GM12878 (cell line): ENCODE measurements at places on chromosomes 7 and 10. TPM values are rescaled to one million over a fixed set of nuclear protein-coding genes. Genes with fewer than 3 reads are reported as not detected.

DNA sequence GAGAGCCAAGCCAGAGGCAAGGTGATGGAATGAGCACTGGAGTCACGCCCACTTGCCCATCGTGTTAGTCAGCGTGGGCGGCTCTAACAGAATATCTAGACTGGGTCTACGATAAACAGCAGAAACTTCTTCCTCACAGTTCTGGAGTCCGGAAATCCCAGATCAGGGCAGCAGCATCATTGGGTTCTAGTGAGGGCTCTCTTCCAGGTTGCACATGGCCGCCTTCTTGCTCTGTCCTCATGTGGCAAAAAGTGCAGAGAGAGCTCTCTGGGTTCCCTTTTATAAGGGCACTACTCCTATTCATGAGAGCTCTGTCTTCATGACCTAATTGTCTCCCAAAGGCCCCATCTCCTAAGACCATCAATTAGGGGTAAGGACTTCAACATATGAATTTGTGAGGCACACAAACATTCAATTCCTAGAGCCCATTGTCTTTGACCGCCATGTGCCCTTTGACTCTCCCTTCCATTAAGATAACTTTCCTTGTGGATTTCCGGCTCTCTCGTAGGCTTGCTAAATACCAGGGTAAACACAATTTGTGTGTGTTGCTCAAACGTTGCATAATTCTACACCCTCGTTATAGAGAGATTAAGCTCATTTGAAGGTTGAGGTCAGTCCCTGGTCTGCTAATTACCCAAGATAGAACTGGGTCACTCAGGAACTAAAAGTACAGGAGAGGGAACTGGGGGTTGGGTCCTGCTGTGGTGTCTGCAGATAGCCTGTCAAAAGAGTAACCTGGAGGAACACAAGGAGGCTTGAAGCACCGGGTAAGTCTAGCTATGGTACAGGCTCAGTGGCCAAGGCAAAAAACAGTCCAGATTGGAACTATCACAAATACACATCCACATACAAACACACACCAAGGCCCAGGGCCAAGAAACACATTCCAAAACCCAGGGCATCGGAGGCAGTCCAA lies 28.7 kb upstream of the USP6NL start:
- DNase-seq: no peak

GRCh38 chr10:129579228-129579627 lies 112.2 kb downstream of the MGMT start:
- DNase-seq: no peak

DNA sequence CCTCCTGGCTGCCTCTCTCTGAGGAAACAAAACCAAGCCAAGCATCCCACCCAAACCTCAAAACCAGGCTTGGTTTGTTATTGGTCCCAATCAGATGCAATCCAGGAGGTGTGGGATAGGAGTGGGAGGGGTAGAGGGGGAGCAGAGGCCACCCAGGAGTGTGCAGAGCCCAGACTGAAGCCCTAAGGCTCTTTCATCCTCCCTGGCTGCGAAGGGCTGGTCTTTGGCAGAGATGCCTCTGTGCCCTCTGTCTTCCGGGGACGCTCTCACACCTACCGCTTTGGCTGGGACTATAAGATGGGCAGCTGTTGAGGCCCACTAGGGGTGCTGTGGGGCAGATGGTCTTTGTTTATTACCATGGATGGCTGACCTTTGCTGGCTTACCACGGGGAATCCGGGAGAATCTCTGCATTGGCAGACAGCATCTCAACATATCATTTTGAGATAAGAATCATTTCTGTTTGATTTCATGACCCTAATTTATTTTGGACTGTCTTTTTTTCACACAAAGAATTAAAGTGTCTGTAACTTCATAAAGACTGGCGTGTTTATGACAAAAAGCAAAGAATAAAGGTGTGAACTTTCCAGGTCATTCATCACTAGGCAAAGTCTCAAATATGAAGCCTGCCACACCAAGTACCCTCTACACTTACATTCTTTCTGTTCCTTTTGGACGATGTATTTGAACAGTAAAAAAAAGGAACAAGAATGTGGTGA lies 6.5 kb upstream of the DENND2A start:
- DNase-seq: no peak

DNA sequence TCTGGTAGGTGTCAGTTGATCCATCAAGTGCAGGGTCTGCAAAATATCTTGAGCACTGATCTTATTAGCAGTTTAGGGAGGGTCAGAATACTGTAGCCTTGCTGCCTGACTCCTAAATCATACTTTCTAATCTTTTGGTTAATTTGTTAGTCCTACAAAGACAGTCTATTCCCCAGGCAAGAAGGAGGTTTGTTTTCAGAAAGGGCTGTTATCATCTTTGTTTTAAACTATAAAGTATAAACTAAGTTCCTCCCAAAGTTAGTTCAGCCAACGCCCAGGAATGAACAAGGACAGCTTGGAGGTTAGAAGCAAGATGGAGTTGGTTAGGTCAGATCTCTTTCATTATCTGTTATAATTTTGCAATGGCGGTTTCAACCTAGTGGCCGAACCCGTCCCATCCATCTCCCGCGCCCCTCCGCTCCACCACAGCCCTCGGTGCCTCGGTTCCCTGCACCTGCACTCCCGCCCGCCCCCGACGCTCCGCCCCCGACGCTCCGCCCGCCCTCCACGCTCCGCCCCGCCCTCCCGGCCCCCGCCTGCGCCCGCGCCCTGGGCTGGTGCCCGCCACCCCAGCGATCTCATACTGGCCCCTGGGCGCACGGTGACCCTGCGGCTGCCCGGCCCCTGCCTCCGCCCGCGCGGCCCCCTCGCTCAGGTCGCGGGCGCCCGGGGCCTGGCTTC lies at the start of gene ADCK2:
TSS of gene ADCK2 (plus strand) at position 564 of the 681 bp plus-strand sequence. CDS start 386 bp downstream, outside the sequence.
- no peak for DNase-seq

Gene AKR1C2
- not detected in 2 replicates for polyA plus RNA-seq

Gene LARP4B
- polyA plus RNA-seq: 33.3 and 39.9 TPM in 2 replicates
